ENCODE measurements at places on chromosomes 16 and 17.

DNA sequence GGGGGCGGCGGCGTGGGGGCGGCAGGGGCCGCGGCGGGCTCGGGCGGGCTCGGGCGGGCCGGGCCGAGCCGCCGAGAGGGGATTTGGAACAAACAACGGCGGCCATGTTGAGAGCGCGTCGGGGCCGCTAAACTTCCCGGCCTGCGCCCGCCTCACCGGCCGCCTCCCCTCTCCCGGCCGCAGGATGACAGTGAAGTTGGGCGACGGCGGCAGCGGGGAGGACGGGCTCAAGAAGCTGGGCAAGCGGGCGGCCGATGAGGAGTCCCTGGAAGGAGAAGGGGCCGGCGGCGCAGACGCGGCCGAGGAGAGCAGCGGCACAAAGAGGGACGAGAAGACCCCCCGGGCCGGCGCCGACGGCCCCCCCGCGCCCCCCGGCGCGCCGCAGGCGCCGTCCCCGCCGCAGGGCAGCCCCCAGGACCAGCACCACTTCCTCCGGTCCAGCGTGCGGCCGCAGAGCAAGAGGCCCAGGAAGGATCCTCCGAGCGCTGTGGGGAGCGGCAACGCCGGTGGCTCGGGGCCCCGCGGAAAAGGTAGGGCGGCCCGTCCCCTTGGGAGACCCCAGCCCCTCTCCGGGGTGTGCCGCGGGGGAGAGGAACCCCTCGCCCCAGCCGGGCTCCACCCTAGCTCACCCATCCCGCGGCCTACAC lies 2.4 kb downstream of the CRAMP1 start:
- DNase-seq, result no peak

GRCh38 chr17:40517981-40518380 lies 16.6 kb upstream of the TNS4 start:
- no peak for DNase-seq

- no peak for DNase-seq
Observed at GRCh38 chr17:69578385-69578936, 164.0 kb downstream of the MAP2K6 start.

- DNase-seq, result peak; percentile 91
Observed at GRCh38 chr17:66904760-66905624, 59.5 kb upstream of the CACNG4 start.

DNA sequence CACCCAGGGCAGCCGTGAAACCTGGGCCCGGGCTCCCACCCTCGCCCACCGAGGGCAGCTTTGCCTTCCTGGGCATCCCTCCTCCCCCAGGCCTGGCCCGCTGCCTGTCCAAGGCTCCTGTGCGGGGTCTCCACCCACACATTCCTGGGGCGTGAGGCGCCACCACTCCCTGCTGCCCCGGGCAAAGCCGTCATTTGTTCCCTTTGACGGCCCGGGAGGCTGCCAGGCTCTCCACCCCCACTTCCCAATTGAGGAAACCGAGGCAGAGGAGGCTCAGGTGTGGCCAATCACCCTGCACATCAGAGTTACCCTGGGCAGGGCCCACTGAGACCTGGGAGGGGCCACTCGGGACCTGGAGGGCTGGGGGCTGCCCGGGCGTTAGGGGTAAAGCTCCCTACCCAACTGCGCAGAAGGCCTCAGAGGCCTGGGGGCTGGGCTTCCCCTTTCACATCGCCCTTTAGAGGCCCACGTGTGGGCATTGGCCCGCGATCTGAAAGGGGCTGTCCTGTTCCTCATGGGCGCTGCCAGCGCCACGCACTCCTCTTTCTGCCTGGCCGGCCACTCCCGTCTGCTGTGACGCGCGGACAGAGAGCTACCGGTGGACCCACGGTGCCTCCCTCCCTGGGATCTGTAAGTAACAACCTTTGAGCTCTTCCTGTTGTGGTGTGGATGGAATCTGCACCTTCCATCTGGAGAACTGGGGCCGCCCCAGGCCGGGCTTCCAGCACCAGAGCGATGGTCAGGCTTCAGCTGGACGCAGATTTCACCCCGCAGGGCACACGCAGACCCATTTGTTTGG lies at the start of gene MSLN:
TSS of gene MSLN (plus strand) at position 190 of the 799 bp plus-strand sequence. CDS start 1,947 bp downstream, outside the sequence.
- no peak for DNase-seq
